ENCODE measurements at places on chromosomes 7 and 10. TPM values are rescaled to one million over a fixed set of nuclear protein-coding genes. Genes with fewer than 3 reads are reported as not detected.

The LIPJ gene
- total RNA-seq: 0.18 TPM

The NODAL gene
- 0.09 TPM for total RNA-seq

The HMX2 gene
- total RNA-seq: not detected

The C10orf62 gene
- not detected for total RNA-seq

The ZFAND4 gene
- 19.7 TPM for total RNA-seq

The STRIP2 gene
- 21.0 TPM for total RNA-seq

The WNT2 gene
- not detected for total RNA-seq

The CNNM1 gene
- total RNA-seq: 0.14 TPM

The ZNF804B gene
- not detected for total RNA-seq

The INSYN2A gene
- total RNA-seq: not detected

The DDC gene
- 0.55 TPM for total RNA-seq

The MYL10 gene
- total RNA-seq: not detected

The LEP gene
- total RNA-seq: not detected

The UNCX gene
- total RNA-seq: not detected

The CRYGN gene
- total RNA-seq: not detected

The GALNT17 gene
- not detected for total RNA-seq

The MACC1 gene
- 0.02 TPM for total RNA-seq

The RET gene
- 0.18 TPM for total RNA-seq

The OR2A5 gene
- not detected for total RNA-seq

The FAM25G gene
- not detected for total RNA-seq

The BLNK gene
- total RNA-seq: not detected

The HECW1 gene
- not detected for total RNA-seq

The PILRA gene
- 11.5 TPM for total RNA-seq

The PTEN gene
- 86.1 TPM for total RNA-seq

The TAS2R41 gene
- not detected for total RNA-seq

The CLRN3 gene
- total RNA-seq: not detected

The MTG1 gene
- 61.2 TPM for total RNA-seq

The CYP2C8 gene
- 0.30 TPM for total RNA-seq

The KIF5B gene
- 69.3 TPM for total RNA-seq

The PPP1R3C gene
- total RNA-seq: not detected

The CEP55 gene
- total RNA-seq: 73.1 TPM

The SLC18A3 gene
- not detected for total RNA-seq

The ADRB1 gene
- total RNA-seq: not detected

The PPP1R3A gene
- total RNA-seq: not detected

The PIK3AP1 gene
- 3.1 TPM for total RNA-seq

The PLEKHS1 gene
- not detected for total RNA-seq

The AKR1C1 gene
- total RNA-seq: 1.7 TPM

The ZNF680 gene
- 11.2 TPM for total RNA-seq

The CUZD1 gene
- 4.1 TPM for total RNA-seq

The MMD2 gene
- total RNA-seq: not detected

The MOGAT3 gene
- not detected for total RNA-seq

The SP8 gene
- total RNA-seq: not detected

The SPDYE1 gene
- total RNA-seq: not detected

The FAM25C gene
- not detected for total RNA-seq

The HOXA3 gene
- total RNA-seq: not detected

The LAMTOR4 gene
- total RNA-seq: 155 TPM

The DGKI gene
- total RNA-seq: 0.34 TPM

The EEPD1 gene
- total RNA-seq: 11.5 TPM

The HTR5A gene
- not detected for total RNA-seq

The RBP4 gene
- not detected for total RNA-seq

The NPY gene
- not detected for total RNA-seq

The SSC4D gene
- 0.50 TPM for total RNA-seq

The NPFFR1 gene
- total RNA-seq: not detected

The ZNF33B gene
- total RNA-seq: 27.6 TPM

The SEC31B gene
- 268 TPM for total RNA-seq

The RGR gene
- not detected for total RNA-seq

The CXCL12 gene
- not detected for total RNA-seq

Measured in T-helper 2 cell treated with Interferon-gamma antibody and Interleukin-4, amounts not matched to agents 100 ng/mL and 5 ng/mL, for 36 hours (primary cell).